Hematopoietic multipotent progenitor cell treated with erythropoietin and hydrocortisone succinate and interleukin-3 and kit ligand, for 6 days (in vitro differentiated cells): ENCODE measurements at places on chromosomes 5 and 9.

- peak; percentile 10 for DNase-seq
These were observed 45.3 kb downstream of the SLC36A1 start for GRCh38 chr5:151492729-151493128.

GRCh38 chr5:174900240-174900865, 176.0 kb downstream of the MSX2 start:
- no peak for DNase-seq

DNA sequence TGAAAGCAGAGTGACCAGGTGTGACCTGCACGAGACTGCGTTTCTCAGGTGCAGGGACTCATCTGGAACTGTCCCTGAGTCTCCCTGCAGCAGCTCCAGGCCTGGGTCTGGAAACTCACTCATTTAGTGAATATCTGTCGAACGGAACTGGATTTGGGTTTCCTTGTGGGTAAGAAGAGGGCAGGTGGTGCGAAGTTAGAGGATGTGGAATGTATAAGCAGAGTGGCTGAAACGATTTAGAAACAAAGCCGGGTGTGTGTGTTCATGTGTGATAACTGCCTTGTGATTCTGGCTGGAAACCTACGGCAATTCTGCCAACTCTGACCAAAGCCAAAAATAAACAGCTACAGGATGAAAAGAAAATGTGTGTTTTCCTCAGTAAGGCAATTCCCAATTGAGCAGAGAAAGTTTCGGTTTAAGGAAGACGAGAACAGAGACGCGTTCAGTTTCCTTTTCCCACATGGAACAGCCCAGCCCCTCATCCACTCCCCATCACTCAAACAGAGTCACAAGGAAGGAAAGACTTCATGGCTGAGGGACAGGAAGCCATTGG, 130.3 kb downstream of the NSG2 start:
- DNase-seq: no peak

GRCh38 chr5:132998556-132998955, 27.8 kb downstream of the ZCCHC10 start:
- DNase-seq: no peak

- no peak for DNase-seq
These were observed 220.2 kb upstream of the DMRT1 start for GRCh38 chr9:621201-621855.

GRCh38 chr5:123500471-123500870, 11.5 kb upstream of the CSNK1G3 start:
- DNase-seq: no peak

DNA sequence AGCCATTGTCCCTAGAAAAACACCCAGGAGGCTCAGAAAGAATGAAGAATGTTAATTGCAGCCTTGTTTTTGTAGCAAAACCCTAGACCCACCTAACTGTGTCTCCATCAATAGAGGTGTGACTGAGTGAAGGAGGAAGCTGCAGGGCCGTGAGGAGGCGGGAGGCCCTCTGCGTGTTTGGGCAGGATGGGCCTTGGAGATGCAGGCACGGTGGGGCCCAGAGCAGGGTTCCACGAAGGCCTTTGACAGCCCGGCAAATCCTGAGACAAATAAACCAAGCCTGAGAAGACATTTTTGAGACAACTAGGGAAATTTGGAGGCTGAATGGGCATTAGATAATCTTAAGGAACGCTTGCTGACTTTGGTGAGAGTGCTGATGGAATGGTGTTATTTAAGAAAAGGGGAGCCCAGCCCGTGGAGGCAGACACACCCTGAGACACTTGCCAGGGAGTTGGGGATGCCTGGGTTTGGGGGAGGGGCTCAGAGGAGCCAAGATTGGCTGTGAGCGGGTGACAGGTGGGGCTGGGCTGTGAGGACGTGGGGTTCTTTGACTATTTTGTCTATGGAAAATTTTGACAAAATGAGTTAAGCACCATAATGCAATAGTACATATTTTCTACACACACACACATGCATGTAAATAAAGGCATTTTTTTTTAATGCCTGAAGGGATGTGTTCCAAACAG, 48.8 kb downstream of the BARX1 start:
- no peak for DNase-seq

- no peak for DNase-seq
These were observed 89.5 kb downstream of the UGCG start for GRCh38 chr9:111986035-111986556.

DNA sequence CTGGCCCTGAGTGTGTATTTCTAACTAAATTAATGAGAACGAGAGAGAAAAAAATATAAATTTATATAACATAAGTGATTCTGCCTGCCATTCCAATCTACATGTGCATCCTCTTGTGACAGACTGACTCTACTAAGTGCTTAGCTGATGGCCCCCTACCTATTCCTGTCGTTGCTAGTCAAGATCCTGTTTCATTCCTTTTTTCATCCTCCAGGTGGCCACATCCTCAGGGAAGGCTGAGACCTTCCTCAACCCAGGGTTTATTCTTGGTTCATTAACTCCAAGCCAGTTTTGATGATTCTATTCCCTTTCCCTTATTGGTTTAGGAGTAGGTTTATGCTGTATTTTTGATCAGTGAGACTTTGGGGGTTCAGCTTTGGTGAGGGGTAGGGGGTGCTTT, 201.3 kb downstream of the C9orf152 start:
- no peak for DNase-seq

DNA sequence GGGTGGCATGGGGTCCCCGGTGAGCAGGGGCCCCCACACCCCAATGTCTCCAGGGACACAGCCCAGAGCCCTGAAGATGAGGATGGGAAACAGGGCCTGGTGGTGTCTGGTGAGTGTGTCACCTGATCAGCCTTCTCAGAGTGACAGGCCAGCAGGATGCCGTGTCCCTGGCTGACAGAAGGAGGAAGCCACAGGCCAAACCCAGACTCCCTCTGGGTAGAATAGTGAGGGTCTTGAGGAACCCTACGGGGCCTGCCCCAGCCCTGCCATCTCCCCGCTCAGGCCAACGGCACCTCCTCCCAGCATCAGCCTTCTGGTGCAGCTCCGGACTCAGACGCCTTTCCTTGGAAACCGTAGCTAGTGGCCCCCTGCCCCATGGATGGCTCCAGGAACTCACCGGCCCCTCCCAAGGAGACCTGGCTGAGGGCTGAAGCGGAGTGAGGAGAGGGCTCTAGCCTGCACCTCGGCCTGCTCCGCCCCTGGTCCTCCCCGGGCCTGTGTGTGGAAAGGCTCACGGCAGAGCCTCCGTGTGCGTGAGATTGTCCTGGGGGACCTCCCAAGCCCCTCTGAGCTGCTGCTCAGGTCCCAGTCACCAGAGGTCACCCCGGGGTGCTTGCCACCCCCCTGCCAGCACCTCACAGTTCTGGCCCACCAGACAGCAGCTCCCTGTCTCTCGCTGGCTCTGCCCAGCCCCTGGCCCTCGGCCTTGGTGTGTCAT, 6.0 kb downstream of the RALGDS start:
- DNase-seq: peak; percentile 56
